T-helper 22 cell (primary cell): ENCODE measurements at places on chromosomes 6 and 20.

GRCh38 chr6:81084776-81085430 lies 667.6 kb downstream of the TENT5A start:
- DNase-seq: no peak

- DNase-seq: no peak
These were observed 8.6 kb downstream of the ADAT2 start for GRCh38 chr6:143441680-143442545.

GRCh38 chr6:37491830-37492208 lies 7.9 kb downstream of the CCDC167 start:
- no peak for DNase-seq

GRCh38 chr20:51522207-51522606 lies 20.3 kb downstream of the NFATC2 start:
- no peak for DNase-seq

- no peak for DNase-seq
These were observed 55.2 kb downstream of the ATXN1 start for GRCh38 chr6:16706029-16706428.

GRCh38 chr6:35419417-35419816 lies 32.7 kb upstream of the FANCE start:
- no peak for DNase-seq

DNA sequence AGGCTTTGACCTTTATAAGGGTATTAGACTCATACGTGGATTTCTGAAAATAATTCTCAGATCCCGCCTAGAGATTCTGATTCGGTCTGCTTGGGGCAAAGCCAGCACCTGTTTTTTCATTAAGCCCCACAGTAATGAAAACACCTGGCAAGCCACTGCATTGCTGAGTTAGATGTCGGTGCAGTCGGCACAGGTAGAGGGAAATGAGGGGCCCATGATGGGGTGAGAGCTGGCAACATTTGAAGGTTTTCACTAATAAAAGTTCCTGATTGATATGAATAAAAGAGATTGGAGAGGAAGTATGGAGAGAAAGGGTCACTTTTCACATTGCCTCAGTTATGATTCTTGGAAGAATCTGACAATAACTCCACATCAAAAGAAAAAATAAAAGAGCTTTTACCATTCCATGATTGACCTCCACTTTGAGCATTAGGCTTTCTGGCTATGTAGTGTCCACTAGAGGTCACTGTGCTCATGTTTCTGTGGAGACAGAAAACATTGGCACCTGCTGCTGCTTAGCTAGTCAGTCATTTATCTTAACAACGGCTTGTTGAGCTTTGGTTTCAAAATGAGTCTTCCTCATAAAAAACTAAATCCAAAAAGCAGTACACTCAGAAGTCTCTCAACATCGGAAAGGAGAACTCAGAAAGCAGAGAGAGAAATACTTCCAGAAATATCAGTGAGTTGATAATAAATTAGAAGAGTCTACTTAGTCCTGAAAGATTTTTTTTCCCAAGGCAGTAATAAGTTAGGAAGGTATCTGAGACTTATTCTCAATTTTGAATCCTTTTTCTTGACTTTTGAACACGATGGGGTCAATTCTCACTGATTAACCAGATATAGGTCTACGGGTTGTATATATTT lies 53.3 kb upstream of the KLHL31 start:
- no peak for DNase-seq

- DNase-seq: no peak
These were observed 92.4 kb upstream of the MAFB start for GRCh38 chr20:40781327-40782042.

- no peak for DNase-seq
These were observed 56.0 kb downstream of the CLIC5 start for GRCh38 chr6:45959534-45960145.

- no peak for DNase-seq
These were observed 12.8 kb downstream of the UNC93A start for GRCh38 chr6:167303675-167304625.

DNA sequence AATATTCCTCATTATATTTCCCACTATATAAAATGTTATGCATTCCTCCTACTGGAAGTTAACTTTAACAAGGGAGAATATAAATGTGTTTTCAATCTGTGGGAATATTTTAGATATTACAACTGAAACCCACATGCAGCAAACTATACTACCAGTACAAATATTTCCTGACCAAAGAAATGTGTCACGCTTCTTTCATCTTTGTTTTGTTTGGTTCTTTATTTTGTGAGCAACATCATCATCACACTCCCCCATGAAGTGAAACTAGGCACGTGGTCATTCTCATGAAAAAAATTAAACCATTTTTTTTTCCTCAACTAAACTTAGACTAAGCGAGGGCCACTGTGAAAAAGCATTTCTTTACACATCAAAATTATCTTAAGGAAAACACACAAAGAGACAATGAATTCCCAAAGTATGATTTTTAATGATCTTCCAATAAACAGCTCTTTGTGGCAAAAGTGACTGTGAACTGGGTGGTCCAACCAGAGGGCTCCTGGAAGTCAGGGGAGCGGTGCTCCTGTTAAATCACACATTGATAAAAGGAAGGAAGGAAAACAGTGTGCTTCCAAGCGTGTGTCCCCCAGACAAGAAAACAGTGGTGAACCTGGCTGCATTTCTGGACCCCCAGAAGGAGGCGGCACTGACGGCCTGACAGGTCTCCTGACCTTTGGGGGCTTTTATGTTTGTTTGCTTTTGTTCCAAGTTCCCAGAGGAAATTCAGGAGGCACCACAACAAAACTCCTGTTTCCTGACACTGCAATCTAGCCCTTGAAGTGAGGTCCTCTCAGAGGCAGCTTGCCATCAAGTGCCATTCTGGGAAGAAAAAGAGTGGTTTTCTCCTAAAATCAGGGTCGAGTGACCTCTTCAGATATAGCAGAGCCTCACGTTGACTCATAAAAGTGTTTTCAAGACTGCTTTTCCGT lies 166.8 kb upstream of the FOXQ1 start:
- DNase-seq: no peak

DNA sequence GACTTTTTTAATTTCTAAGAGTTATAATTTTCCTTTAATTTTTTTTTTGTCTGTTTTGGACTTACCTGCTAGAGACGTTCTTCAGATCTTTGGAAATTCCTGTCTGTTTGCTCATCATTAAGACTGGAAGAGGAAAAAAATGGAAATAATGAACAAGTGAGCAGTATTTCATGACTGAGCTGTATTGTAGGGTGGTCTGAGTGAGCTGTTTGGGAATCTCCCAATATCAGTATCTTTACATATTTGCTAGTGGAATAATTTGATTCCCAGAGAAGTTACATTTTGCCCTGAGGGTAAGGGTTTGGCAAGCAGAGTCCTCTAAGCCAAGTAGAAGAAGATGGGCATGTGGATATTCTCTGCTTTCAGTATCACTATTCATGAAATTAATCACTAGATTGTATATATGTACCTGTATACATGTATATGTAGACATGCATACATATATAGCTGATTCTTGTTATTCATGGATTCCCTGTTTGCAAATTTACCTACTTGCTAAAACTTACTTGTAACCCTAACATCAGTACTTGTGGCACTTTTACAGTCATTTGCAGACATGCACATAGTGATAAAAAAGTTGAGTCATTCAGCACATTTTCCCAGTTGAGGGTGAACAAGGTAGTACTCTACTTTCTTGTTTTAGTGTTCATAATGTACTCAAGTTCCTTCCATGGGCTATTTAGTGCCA lies 13.5 kb downstream of the ZC2HC1B start:
- no peak for DNase-seq

- DNase-seq: no peak
These were observed 127.8 kb downstream of the LRRC1 start for GRCh38 chr6:53922539-53922981.

- no peak for DNase-seq
These were observed 115.6 kb upstream of the HCRTR2 start for GRCh38 chr6:55058682-55059081.

DNA sequence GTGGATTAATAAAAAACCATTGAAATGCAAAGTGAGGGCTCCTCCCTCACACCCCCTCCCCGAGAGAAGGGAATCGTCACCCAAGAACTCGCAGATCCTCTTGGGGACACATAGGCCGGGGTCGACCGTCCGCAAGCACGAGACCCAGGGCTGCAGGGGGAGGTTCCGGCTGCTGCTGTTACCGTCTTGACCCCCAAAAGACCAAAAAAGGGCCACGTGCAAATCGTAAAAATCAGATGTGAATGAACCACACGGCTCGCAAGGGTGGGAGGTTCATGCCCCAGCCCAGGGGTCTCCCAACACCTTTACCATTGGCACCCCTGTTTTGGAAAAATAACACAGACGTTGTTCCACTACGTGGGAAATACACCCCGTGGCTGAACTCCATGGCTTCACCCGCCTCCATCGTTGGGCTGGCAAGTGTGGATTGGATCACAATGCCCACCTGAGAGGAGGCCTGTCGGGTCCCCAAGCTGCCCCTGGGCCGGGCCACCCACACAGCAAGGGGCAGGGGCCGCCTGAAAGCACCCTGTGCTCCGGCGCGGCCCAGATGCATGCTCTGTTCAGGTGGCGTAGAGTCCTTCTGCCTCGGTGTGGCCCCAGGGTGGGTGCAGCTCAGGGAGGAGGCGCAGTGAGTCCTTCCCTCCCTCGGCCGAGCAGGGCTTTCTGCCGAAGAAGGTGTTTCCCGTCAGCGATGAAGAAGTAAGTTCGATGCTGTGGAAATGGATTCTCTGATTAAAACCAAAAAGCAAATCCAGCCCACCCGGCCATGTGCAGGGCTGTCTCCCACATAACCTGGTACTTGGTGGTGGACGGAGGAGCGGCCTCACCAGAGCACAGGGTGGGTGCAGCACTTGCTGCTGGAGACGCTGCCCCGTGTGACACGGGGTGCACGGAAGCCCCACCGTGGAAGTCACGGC lies 85.0 kb downstream of the YTHDF1 start:
- no peak for DNase-seq

GRCh38 chr20:32326504-32326845 lies 31.7 kb upstream of the ASXL1 start:
- DNase-seq: no peak

GRCh38 chr6:108566406-108566805 lies 5.7 kb downstream of the FOXO3 start:
- no peak for DNase-seq

GRCh38 chr6:167769408-167770190 lies 57.1 kb upstream of the AFDN start:
- no peak for DNase-seq

GRCh38 chr6:43081043-43081442 lies 4.9 kb downstream of the PTK7 start:
- DNase-seq: no peak

- no peak for DNase-seq
These were observed 4.8 kb downstream of the MICAL1 start for GRCh38 chr6:109450801-109451200.

- DNase-seq: no peak
These were observed 16.3 kb downstream of the CCDC167 start for GRCh38 chr6:37483252-37483901.

DNA sequence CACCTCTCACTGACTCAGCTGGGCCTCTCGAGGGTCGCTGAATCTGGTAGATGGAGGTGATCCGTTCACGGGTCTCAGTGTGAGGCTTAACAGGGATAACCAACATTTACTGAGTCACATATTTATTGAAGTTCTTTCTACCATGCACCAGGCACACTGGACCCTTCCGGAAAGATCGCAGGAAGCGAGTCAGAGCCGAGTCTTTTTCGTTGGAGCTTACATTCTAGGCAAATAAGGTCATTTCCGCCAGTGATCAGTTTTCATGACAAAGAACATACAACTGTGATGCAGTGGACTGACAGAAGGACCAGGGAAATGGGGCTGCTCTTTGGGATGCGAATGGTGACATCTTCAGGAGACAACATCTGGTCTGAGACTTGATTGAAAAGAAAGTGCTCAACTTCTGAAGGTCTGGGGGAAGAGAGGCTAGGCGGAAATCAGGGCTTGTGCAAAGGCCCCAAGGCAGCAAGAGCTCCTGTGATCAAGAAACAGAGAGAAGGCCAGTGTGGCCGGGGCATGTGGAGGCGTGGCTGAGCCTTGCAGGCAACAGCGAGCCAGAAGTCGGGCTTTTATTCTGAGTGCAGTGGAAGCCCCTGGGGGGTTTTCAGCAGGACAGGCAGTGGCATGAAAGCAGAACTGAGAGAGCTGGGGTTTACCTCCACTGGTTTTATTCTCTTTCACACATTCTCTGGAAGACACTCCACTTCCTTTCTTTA lies 56.7 kb downstream of the APCDD1L start:
- no peak for DNase-seq

- no peak for DNase-seq
These were observed 411.5 kb downstream of the TENT5A start for GRCh38 chr6:81340946-81341345.

DNA sequence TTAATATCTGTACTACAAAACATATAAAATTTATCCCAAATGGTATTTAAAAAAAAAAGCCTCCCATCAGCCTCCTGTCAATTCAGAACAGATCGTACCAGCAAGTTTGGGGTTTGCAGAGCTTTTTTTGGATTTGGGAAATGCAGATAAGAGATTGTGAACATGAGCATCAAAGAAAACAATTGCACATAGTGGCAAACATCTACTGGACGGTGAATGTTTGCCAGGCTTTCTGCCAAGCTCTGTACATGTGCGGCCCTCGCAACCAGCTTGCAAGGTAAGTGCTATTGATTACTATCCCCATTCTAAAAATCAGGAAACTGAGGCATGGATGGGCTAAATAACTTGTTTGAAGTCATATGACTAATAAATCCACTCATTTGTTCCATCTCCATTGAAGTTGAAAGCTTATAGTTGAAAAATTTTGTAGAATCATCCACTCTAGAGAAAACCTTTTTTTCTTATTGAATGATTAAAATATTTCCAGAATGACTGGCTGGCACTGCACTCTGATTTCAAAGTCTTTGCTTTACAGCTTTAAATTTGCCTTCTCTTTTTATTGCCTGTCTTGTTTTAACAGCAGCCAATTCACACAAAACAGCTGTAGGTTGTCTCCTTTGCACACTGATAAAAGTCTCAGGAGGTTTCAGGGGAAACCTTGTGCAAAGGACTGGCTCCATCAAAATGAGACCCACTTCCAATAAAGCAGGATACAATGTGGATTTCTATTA lies 37.4 kb upstream of the SIRT5 start:
- DNase-seq: no peak

GRCh38 chr6:141988954-141989705 lies 143.6 kb upstream of the GJE1 start:
- no peak for DNase-seq

GRCh38 chr6:30533460-30534294 lies 22.6 kb downstream of the GNL1 start:
- DNase-seq: no peak

DNA sequence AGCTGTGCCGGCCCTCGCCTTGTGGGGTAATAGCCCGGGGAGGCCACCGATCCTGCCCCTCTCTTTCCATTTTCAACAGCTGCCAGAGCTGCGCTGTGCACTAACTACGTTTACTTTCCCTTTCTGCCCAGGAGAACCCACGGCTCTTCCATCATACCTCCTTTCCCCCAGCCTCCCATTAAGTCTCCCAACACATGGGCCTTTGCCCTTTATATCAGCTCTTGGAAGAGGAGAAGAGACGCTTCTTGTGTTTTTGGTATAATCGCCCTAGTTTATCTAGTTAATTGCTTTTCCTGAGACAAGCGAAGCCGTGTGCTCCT lies 637 bp downstream of the UBR2 start:
- DNase-seq: no peak
